ENCODE measurements at places on chromosomes 2 and 18.

GRCh38 chr18:62066102-62066818, 120.6 kb downstream of the PIGN start:
- DNase-seq = no peak

DNA sequence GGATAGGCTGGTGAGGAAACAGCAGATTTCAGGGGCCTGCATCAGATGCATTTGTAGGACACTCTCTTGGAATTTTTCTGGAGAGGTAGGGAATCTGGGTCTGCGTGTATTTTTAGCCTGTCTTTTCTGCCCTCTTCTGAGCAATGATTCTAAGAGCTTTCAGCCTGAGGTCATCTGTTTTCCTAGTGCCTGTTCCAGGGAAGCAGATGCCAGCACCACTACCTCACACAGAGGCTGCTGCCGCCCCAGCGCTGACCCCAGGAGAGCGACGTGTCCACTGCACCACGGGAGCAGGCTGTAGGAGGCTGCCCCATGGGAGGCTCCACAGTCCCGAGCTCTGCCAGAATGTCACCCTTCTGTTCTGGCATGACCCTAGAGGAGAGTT, 316.5 kb downstream of the CYP26B1 start:
- no peak for DNase-seq

GRCh38 chr2:168060986-168061750, 186.2 kb downstream of the STK39 start:
- DNase-seq = no peak

- DNase-seq = no peak
Observed at GRCh38 chr2:172539767-172540166, 16.1 kb upstream of the PDK1 start.

- DNase-seq = no peak
Observed at GRCh38 chr2:37894047-37894446, 31.0 kb upstream of the RMDN2 start.

GRCh38 chr2:105732955-105733607, 11.6 kb upstream of the NCK2 start:
- no peak for DNase-seq

DNA sequence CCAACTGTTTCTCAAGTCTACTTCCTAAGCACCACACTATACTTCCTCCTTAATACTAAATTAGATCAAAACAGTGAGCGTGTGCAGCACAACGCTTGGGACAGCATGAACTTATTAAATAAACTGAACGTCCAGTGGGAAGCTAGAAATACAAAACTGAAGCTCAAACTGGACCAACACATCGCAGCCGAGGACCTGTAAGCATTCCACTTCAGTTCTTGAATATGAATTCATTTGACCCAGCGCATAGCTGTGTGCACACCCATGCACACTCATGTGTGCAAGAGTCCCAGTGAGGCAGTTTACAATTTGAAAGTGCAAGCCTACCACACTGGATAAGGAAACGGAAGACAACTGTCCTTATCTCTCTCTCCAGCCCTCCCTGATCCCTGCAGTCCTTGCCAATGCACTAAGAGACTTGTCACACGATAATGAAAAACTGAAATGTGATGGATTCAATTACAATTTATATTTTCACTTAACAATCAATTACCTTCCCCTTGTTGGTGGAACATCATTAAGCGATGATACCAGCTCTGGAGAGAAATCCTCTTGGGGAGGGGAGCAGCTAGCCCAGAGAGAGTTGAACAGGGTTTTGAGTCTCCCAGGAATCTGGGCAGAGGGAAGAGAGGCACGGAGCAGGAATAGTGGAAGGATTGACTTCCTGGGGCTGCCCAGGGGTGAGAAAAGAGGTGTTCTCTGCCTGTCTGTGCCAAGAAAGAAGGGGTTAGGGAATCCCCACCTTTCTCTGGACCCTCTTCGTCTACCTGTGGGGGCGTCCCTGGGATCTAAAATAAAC, 186.5 kb upstream of the KLHL29 start:
- no peak for DNase-seq

GRCh38 chr2:21996339-21996738, 872.6 kb downstream of the TDRD15 start:
- no peak for DNase-seq

DNA sequence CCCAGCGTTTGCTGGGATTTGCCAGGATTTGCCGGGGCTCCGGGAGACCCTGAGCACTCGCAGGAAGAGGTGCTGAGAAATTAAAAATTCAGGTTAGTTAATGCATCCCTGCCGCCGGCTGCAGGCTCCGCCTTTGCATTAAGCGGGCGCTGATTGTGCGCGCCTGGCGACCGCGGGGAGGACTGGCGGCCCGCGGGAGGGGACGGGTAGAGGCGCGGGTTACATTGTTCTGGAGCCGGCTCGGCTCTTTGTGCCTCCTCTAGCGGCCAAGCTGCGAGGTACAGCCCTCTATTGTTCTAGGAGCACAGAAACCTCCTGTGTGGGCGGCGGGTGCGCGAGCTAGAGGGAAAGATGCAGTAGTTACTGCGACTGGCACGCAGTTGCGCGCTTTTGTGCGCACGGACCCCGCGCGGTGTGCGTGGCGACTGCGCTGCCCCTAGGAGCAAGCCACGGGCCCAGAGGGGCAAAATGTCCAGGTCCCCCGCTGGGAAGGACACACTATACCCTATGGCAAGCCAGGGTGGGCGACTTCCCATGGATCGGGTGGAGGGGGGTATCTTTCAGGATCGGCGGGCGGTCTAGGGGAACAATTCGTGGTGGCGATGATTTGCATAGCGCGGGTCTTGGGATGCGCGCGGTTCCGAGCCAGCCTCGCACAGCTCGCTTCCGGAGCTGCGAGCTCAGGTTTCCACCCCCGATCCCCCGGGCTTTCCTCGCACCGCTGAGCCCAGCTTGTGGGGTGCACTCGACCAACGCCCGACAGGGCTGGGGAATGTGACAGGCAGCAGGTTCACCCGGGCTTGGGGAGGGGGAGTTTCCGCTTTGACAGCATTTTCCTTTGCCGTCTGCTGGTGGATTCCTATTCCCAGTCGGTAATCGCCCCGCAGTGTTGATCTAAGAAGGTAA, 2.8 kb downstream of the ONECUT2 start:
- DNase-seq = no peak

- no peak for DNase-seq
Observed at GRCh38 chr2:210072922-210073509, 70.6 kb downstream of the RPE start.

DNA sequence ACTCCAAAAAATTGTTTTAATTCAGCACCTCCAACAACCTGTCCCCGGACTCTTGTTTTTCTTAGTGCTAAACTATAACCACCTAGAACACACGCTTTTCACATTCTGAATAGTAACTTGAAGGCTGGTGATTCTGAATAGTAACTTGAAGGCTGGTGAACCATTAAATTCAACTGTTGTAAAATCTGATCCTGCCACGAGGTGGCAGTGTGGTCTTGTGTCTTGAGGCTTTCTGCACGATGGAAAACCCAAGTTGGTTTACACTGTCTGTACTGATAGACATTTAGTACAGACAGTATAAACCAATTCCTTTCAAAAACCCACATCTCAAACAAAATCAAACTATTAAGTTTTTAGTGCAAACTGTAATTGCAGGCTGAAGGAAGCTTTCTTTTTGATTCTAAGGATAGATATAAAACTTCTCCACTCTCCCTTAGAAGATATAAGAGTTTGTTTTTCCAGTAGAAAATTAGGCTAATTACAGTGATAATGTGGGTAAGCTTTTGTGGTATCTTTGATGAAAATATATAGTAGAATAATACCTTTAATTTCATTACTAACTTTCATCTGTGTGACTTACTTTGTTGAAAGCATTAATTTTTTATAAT, 57.6 kb downstream of the VAPA start:
- no peak for DNase-seq

DNA sequence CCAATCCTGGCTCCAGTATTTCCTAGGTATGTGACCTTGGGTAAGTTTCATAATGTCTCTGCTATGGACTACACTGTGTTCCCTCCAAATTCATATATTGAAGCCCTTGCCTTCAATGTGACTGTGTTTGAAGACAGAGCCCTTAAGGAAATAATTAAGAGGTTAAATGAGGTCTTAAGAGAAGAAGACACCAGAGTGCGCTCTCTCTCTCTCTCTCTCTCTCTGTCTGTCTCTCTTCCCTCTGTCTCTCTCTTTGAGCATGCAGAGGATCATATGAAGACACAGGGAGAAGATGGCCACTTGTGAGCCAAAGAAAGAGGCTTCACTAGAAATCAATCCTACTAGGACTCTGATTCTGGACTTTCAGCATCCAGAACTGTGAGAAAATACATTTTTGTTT, 52.2 kb downstream of the NXPH2 start:
- no peak for DNase-seq

DNA sequence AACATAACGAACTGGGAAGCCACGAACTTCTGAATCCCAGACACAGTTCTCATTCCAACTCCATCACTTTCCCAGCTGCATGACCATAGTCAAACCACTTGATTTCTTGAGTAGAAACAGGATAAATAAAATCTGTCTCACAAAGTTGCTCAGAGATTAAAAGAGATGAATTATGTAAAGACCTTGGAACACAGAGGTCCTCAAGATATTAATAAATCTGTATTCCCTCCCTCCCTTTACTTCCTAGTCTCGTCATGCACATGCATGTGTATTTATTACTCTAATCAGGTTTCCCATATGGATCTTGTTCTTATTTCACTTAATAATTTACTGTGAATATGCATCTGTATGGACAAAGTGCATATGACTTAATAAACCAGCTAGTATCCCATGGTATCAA, 21.1 kb upstream of the CSRNP3 start:
- DNase-seq = no peak

GRCh38 chr2:190425221-190425866, 17.2 kb downstream of the MFSD6 start:
- DNase-seq = no peak

DNA sequence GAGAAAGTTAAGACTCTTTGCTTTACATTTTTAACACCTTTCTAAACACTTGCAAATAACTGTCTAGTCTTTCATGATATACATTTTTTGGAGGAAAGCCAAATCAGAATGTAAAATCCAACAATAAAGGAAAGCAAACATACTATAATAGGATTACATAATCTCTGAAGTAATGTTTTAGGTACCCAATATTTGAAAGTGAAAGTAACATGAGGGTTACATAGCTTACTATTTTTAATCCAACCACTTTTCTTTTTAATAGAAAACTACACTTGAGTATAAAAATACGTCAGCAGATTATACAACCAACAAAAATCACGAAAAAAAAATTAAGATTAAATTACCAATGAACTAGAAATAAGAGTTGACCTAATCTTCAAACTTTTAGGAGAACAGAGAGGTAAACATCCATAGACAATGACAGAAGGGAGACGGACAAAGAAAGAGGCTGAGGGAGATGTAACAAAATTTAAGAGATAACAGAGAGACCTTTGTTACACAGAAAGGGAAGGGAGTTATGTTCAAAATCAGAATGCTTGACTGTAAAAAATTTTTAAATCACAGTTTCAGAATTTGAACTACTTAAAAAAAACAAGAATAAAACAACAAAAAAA, 150.0 kb downstream of the IKZF2 start:
- no peak for DNase-seq

DNA sequence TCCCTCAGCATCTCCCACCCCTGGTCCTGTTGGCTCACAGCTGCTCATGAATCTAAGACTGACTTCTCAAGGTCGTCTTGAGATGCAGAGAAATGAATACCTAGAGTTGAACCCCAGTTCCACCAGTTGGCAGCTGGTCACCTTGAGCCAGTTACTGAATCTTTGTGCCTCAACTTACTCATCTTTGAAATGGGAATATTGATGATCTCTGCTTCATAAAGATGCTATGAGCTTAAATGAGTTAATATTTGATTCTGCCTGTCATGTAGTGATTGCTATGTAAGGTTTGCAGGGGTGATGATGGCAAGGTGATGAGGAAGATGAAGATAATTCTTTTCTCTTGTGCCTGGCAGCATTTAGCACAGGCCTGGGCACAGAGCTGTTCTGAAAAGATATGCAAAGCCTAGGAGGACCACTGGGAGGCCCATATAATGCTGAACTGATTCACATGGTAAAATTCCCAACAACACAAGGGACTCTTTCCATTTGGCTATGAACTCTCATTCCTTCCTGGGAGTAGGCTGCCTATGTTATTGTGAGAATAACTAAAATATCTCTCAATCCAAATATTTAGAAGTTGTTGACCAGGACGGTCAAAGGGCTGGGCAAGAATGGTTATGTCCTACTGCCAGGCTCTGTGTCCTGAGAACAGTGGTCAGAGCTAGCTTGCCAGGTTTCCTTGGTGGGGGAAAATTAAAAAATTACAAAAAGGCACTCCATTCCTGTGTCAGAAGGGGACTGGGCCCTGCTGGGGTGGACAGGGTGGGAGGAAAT, 70.9 kb downstream of the APOB start:
- DNase-seq = no peak

DNA sequence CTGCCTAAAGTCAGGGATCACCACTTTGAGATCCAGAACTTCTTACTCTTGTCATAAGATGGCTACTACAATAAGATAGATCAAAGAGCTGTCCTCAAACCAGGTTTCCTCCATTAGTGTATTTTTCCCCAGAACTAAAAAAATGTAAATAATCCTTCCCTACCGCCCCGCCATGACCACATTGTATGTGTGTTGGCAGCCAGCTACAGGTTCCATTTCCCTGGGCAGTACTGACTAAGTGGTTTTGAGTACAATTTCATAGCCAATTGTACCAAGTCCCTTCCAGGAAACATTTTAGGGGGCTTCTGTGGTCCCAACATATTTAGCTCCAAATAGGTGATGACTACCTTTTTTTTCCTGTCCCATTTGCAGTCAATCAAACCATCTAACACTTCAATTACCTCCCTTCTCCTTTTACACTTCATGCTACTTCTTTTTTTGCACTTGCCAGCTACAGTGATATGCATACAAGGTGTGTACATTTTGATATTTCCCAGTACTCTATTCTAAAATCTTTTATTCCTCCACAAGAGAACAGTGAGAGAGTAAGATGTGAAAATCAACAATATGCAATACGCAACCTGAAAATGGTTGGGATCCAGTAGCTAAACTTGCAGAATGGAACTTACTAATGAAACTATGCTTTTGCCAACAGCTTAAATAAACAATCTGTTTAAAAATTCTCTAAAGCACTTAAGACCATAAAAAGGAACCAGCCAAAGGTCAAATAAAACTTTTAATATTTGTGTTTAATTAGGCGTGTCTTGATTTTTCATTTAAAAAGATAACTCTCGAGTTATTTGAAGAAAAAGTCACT, 3.9 kb downstream of the PUM2 start:
- no peak for DNase-seq

- no peak for DNase-seq
Observed at GRCh38 chr2:213228638-213229037, 55.6 kb upstream of the SPAG16 start.

GRCh38 chr2:200757399-200757798, 54.3 kb upstream of the BZW1 start:
- DNase-seq = no peak

GRCh38 chr2:239143858-239144712, 256.7 kb downstream of the HDAC4 start:
- DNase-seq = no peak

Measured in cortex of kidney (tissue), 1 donor.